ENCODE measurements at places on chromosomes 6 and 20. TPM values are rescaled to one million over a fixed set of nuclear protein-coding genes. Genes with fewer than 3 reads are reported as not detected.

- H3K27me3 ChIP-seq: no peaks in the 10 kb centered on the region
- peaks cover 12% of the 10 kb centered on the region for H3K36me3 ChIP-seq
- no peak overlapping the region for H3K27ac ChIP-seq
- DNase-seq: peak; percentile 84
- H3K4me1 ChIP-seq: peaks cover 18% of the 10 kb centered on the region
Measured at GRCh38 chr6:30678964-30679726, 6.3 kb upstream of the DHX16 start.

DNA sequence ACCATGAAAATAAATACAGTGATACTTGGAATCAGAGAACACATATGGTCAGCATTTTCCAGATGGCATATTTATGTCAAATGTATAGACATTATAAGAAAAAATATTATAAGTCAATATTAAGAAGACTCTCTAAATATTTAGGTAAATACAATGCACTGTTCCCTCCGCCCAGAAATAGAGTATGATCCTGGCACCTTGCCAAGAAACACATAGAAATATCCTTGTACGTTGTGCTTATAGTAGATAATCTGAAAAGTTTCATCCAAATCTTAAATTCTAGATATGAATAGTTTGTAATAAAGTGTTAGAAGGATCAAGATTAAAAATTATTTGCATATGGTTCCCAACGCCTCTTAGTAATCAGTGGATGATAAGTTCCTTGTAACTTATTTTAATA, 645.8 kb upstream of the GJE1 start:
- no peaks in the 10 kb centered on the region for H3K4me1 ChIP-seq
- H3K4me3 ChIP-seq: no peak overlapping the region
- DNase-seq: no peak
- H3K36me3 ChIP-seq: no peaks in the 10 kb centered on the region

The KDM1B gene
- total RNA-seq: 19.5 TPM

- H3K27ac ChIP-seq: no peak overlapping the region
- no peak overlapping the region for H3K4me3 ChIP-seq
- no peaks in the 10 kb centered on the region for H3K4me1 ChIP-seq
- no peak for DNase-seq
- no peaks in the 10 kb centered on the region for H3K36me3 ChIP-seq
Measured at GRCh38 chr6:100138346-100139022, 144.5 kb upstream of the MCHR2 start.

- H3K36me3 ChIP-seq: no peaks in the 10 kb centered on the region
- peaks cover 2% of the 10 kb centered on the region for H3K27me3 ChIP-seq
- no peak overlapping the region for H3K27ac ChIP-seq
- H3K4me1 ChIP-seq: no peaks in the 10 kb centered on the region
- H3K4me3 ChIP-seq: no peak overlapping the region
Measured at GRCh38 chr6:165031502-165031901, 277.9 kb downstream of the C6orf118 start.

GRCh38 chr20:36744243-36744642, 1.6 kb downstream of the NDRG3 start:
- no peaks in the 10 kb centered on the region for H3K27me3 ChIP-seq
- H3K27ac ChIP-seq: no peak overlapping the region
- H3K36me3 ChIP-seq: no peaks in the 10 kb centered on the region

DNA sequence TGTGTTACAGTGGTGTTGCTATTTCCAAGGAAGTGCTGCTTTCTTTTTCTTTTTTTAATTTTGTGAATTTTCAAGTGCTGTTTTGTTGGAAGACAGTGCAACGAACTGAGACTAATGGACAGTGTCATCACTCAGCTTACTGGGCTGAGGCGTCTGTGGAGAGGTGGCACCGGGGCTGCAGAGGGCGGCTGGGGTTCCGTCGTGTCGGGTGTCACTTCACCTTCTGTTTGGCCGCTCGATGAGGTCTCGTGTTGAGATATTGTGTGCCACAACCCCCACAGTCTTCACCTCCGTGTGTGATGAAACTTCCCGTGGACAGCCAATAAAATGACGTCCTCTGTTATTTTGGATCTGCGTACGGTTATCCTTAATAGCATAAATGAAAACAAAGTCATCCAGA, 149.4 kb upstream of the SNX9 start:
- peaks cover 14% of the 10 kb centered on the region for H3K27me3 ChIP-seq
- peaks cover 5% of the 10 kb centered on the region for H3K4me1 ChIP-seq
- no peak overlapping the region for H3K27ac ChIP-seq
- H3K36me3 ChIP-seq: no peaks in the 10 kb centered on the region
- H3K4me3 ChIP-seq: no peak overlapping the region

GRCh38 chr6:154432533-154433476, 76.2 kb upstream of the IPCEF1 start:
- H3K27me3 ChIP-seq: no peaks in the 10 kb centered on the region
- peaks cover 36% of the 10 kb centered on the region for H3K4me1 ChIP-seq
- peaks cover 34% of the 10 kb centered on the region for H3K36me3 ChIP-seq

- no peaks in the 10 kb centered on the region for H3K4me1 ChIP-seq
- no peak overlapping the region for H3K4me3 ChIP-seq
- peaks cover 3% of the 10 kb centered on the region for H3K27me3 ChIP-seq
Measured at GRCh38 chr6:131914967-131915751, 36.0 kb downstream of the CCN2 start.

The CDH4 gene
- total RNA-seq: 0.43 TPM

GRCh38 chr6:21045135-21045700, 511.0 kb downstream of the CDKAL1 start:
- H3K4me1 ChIP-seq: peaks cover 36% of the 10 kb centered on the region
- H3K36me3 ChIP-seq: peaks cover 3% of the 10 kb centered on the region
- DNase-seq: no peak
- H3K4me3 ChIP-seq: no peak overlapping the region

The TULP4 gene
- total RNA-seq: 171 TPM

DNA sequence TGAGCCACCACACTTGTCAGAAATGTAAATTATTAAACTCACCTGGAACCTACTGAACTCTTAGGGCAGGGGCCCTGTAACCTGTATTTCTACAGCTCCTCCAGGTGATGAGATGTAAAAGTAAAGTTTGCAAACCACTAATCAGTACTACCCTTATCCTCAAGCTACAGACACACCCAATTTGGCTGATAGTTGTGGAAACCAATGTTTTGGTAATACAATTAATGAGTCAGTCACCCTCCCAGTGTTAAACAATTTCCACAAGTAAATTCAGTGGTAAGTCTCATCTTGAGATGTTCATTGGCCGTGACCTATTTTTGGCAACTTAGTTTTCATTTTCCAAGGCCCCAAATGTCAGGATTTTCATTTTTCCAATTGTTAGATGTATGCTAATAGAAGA, 29.6 kb downstream of the GCNT2 start:
- DNase-seq: no peak
- H3K36me3 ChIP-seq: no peaks in the 10 kb centered on the region
- H3K4me1 ChIP-seq: peaks cover 5% of the 10 kb centered on the region
- peaks cover 17% of the 10 kb centered on the region for H3K27me3 ChIP-seq

DNA sequence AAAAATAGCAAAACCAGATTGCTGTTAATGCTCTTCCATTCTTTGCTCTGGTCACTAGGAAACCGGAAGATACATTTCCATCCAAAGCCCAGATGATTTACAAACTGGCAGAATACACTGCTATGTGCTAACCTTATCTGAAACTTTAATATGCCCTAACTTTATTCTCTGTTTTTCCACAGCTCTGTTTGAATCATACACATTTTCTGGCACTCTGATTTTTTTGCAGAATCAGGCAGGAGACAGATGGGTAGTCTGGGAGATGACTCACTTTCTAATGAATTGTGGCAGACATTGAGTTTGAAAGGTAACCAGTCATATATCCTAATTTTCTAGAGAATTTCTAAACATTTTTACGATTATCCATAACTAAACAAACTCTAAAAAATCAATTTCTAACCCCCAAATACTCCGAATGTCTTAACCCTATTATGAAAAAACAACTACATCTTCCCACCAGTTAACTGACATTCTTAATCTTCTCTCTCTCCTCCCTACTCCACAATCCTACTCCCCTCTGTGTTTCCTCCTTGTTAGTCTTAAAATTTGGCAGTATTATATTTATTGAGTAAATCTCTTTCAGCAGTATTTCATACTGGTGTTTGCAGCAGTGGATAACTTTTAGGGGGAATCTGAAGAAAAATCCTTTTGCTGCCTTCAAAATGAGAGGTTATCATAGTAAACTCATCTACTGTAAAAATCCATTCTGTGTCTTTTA, 63.5 kb downstream of the MAN1A1 start:
- peaks cover 1% of the 10 kb centered on the region for H3K4me1 ChIP-seq
- no peak overlapping the region for H3K27ac ChIP-seq
- DNase-seq: no peak
- no peaks in the 10 kb centered on the region for H3K27me3 ChIP-seq
- H3K4me3 ChIP-seq: no peak overlapping the region
- peaks cover 3% of the 10 kb centered on the region for H3K36me3 ChIP-seq

DNA sequence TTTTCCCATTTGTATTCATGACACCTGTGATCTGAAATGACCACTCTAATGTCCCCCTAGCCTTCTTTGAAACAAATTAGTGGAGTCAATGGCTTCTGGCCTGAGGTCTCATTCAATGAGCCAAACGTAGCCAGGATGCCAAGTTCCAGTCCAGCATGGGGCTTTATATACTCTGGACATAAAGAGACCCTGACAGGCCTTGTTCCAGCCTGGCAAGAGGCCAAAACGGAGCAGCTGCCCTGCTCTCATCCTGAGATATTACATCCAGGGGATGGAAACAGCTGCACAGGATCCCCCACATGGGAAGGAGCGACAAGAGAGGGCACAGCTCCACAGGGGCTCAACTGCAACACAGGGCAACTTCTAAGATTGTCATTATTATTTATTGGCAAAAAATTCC, 437.8 kb downstream of the CDH26 start:
- H3K4me1 ChIP-seq: no peaks in the 10 kb centered on the region
- DNase-seq: no peak
- no peaks in the 10 kb centered on the region for H3K36me3 ChIP-seq
- H3K27me3 ChIP-seq: peaks cover 36% of the 10 kb centered on the region

The TRIM15 gene
- not detected for total RNA-seq

- no peak for DNase-seq
- no peak overlapping the region for H3K27ac ChIP-seq
- no peaks in the 10 kb centered on the region for H3K36me3 ChIP-seq
Measured at GRCh38 chr6:40848868-40849514, 190.0 kb downstream of the UNC5CL start.

- H3K27me3 ChIP-seq: no peaks in the 10 kb centered on the region
- H3K27ac ChIP-seq: peak overlapping the region; percentile 92
- peaks cover 35% of the 10 kb centered on the region for H3K4me1 ChIP-seq
- peak; percentile 73 for DNase-seq
- H3K4me3 ChIP-seq: no peak overlapping the region
Measured at GRCh38 chr6:54717849-54718455, 128.6 kb upstream of the FAM83B start.

DNA sequence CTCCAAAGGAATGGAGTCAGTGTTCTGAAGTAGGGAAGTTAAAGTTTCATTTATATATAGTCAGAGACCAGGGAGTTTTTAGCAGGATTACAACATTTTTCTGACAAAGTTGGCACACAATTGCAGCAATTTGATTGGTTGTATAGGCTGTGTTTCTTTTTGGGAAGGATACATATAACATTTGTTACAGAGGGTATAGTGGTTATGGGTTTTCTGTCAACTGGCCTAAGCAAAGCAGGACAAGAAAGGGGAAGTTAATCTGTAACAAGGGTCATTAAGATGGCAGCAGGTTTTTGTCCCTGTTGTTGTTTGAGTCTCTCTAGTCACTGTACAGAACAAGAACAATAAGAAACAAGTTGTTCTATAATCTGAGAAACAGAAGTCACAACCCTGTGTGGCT, 41.4 kb downstream of the TPD52L1 start:
- H3K27me3 ChIP-seq: no peaks in the 10 kb centered on the region
- no peak overlapping the region for H3K4me3 ChIP-seq
- no peak for DNase-seq
- H3K27ac ChIP-seq: no peak overlapping the region
- H3K36me3 ChIP-seq: no peaks in the 10 kb centered on the region
- H3K4me1 ChIP-seq: peaks cover 17% of the 10 kb centered on the region

GRCh38 chr20:17511401-17511800, 19.8 kb downstream of the BFSP1 start:
- H3K27me3 ChIP-seq: peaks cover 29% of the 10 kb centered on the region
- H3K4me3 ChIP-seq: no peak overlapping the region
- peaks cover 4% of the 10 kb centered on the region for H3K4me1 ChIP-seq
- no peak overlapping the region for H3K27ac ChIP-seq
- no peak for DNase-seq
- H3K36me3 ChIP-seq: no peaks in the 10 kb centered on the region

DNA sequence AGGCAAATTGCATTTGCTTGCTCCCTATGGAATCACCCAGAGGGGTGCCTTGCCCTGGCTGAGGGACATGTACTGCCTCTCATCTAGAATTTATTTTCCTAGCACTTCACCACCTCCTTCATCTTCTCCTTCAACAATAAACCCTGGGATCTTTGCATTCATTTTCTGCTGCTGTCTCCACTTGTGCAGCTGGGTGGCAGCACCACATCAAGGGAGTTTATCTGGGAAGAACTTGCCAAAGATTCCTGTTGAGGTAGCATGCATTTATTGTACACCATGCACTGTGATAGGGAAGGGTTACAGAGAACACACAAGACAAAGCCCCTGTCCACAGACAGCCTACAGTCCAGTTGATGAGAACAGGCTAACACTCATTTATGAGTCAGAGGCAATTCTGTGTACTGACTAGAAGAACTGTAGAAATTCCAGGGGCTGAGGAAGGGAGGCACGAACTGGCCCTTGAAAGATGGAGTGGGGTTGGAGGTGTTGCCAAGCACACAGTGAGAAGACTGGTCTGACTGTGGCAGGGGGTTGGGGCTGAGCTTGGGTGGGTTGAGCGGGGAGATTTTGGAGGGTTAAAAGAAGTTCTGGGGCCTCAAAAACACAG, 17.5 kb downstream of the C20orf173 start:
- no peak for DNase-seq
- no peak overlapping the region for H3K27ac ChIP-seq
- H3K4me1 ChIP-seq: no peaks in the 10 kb centered on the region
- H3K27me3 ChIP-seq: no peaks in the 10 kb centered on the region
- H3K4me3 ChIP-seq: no peak overlapping the region

GRCh38 chr6:89008001-89008814, 44.8 kb upstream of the RNGTT start:
- no peaks in the 10 kb centered on the region for H3K36me3 ChIP-seq
- H3K27me3 ChIP-seq: no peaks in the 10 kb centered on the region
- no peak for DNase-seq
- H3K27ac ChIP-seq: no peak overlapping the region
- peaks cover 12% of the 10 kb centered on the region for H3K4me1 ChIP-seq
- no peak overlapping the region for H3K4me3 ChIP-seq

The GMNN gene
- 65.4 TPM for total RNA-seq

DNA sequence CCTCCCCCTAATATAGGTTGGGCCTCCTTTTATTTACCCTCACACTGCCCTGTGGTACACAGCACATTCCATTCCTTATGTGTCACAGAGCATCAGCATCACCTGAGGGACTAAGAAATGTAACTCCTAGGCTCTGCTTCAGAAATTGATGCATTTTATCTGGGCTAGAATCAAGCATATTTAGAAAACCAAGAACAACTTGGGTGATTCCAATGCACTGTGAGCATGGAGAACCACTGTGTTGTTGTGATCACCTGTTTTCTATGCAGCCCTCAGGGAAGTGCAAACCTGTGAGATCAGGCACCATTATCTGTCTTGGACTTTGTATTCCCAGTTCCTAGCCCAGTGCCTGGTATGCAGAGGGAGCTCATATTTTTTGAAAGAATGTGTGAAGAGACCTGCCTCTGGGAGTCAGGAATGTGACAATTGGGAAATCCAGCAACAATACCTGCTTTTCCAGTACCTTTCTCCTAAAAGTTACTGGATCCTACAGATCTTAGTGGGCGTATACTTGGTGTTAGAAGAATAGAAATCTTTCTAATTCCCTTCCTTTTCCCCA, 7.0 kb downstream of the KAT14 start:
- DNase-seq: no peak
- peak overlapping the region; percentile 96 for H3K27ac ChIP-seq
- H3K4me1 ChIP-seq: peaks cover 21% of the 10 kb centered on the region
- peaks cover 25% of the 10 kb centered on the region for H3K36me3 ChIP-seq
- H3K27me3 ChIP-seq: no peaks in the 10 kb centered on the region

The RIMS1 gene
- total RNA-seq: 5.5 TPM

Measured in progenitor cell of endocrine pancreas (in vitro differentiated cells).